Stimulated activated CD4-positive, alpha-beta T cell treated with anti-CD3 and anti-CD28 coated beads, Interleukin-4, amount 100 ng/mL, for 4 hours (primary cell): ENCODE measurements at places on chromosomes 16 and 17.

- DNase-seq, result peak; percentile 10
These were observed 86.8 kb downstream of the USP32 start for GRCh38 chr17:60305141-60305540.

- DNase-seq, result no peak
These were observed 99.9 kb upstream of the LHX1 start for GRCh38 chr17:36837195-36837938.

DNA sequence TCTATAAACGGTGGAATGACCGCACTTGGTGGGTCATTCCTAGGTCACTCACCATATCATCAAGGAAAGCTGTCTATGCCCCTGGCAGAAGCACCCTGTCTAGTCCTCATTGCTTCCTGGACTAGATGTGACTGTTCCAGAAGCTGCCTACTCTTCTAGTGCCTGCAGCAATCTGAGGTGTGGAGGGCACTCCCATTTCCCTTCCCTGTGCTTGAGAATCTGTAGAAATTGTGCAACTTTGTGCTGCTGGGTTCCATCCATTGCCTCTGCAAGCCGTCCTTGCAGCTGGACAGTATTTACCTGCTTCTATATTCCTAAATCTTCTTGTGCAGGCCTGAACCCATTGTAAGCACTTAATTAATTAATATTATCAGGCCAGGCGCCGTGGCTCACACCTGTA, 52.1 kb downstream of the CACNG3 start:
- no peak for DNase-seq

DNA sequence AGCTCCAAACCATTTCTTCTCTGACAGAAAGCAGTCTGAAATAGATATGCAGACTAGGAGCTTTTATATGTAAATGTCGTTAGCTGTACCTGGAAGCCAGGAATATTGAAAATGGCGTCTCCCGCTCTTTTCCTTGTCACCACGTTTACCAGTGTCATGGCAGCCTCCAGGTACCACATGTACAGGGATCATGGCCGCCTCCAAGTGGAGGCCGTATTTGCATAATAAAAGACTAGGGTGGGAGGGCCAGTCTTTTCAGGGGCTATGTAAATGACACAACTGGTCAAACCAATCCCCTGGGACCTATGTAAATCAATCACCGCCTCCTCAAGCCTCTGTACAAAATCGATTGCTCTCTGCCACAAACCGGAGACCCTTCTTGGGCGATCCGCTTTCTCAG, 54.3 kb downstream of the MYOCD start:
- DNase-seq, result no peak

DNA sequence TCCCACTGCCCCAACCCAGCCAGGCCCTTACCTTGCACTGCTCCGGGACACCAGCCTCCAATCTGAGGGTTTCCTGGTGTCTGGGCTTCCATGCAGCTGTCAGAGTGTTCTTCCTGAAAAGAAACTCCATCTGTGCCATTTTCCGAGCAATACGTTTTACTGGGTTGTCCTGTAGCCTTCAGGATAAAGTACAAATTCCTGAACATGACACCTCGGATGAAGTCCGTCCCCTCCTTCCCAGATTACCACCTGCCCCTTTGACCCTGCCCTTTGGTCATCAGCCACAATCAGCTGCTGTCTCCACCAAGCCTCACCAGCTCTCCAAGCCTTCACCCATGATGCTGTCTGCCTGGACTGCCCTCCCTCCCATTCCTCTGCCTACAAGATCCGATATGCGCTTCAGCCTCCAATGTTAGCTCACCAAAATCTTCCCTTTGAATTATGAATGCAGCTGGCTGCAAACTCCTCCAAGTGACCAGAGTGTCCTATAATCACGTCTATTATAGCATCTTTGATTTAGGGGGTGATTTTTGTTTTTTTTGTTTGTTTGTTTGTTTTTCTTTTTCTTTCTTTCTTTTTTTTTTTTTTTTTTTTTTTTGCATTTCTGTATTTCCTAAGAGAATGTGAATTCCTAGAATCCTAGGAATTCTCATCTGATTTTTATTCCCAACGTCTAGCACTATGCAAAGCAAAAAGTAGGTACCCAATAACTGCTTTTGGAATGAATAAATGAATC, 60.6 kb upstream of the KIFC3 start:
- DNase-seq, result no peak

DNA sequence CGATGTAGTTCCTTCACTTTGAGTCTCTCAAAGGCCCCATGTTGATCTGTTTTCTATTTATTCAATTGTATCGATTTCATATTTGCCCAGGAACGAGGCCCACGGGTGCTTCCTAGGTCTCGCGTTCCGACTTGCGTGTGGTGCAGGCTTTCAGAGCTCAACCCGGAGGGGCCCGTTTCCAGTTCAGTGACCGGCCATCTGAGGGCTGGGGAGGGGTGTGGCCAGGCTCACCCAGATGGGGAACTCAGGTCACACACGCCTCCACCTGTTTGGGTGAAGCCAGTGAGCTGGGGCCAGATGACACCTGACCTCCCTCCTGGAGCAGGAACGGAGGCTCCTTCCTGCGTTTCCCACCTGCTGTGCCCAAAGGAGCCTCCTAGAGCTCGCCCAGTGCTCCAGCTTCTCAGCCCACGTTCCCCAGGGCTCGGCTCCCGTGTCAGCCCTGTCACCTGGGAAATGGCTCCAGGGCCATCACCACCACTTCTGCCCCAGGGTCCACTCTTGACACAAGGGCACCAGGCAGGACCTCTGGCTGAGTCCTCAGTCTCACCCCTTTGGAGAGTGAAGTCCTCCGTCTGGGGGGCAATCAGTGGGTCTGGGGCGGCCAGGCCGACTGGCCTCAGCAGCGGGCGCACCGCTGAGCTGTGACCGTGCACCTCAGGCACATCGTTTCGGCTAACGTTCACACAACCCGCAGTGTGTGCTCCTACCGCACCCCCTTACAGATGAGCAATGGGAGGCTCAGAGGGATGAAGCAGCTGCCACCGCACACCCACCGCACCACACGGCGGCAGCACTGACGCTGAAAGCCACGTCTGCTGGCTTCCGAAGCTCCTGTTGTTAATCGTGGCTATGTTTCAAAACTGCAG, 18.0 kb downstream of the FOXF1 start:
- no peak for DNase-seq

- DNase-seq, result no peak
These were observed 73.9 kb upstream of the TANC2 start for GRCh38 chr17:62892061-62892675.

GRCh38 chr16:69277413-69277812, 33.7 kb upstream of the VPS4A start:
- DNase-seq, result no peak

DNA sequence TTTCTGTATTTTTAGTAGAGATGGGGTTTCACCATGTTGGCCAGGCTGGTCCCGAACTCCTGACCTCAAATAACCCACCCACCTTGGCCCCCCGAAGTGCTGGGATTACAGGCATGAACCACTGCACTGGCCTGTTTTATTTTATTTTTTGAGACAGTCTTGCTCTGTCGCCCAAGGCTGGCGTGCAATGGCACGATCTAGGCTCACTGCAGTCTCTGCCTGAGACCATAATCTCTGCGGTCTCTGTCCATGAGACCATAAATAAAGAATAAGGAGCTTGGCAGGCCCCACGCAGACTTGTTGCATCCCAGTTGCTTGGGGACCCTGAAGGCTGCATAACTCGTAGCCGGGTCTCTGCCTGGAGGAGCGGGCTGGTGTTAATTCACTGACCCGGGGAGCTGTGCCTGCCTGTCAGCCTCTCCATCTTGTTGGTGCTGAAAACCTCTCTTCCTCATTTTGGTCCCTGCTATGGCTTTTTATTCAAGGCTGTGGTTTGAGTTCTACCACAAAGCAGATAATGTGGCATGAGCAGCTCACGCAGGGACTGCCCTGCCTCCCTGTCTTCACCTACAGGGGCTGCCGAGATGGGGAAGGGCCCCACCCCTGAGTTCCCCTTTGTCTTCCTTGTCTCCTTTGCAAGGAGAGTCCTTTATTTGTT, 82.1 kb downstream of the MSI2 start:
- no peak for DNase-seq

- DNase-seq, result no peak
These were observed 11.7 kb upstream of the COX10 start for GRCh38 chr17:14057591-14057990.

GRCh38 chr17:76833034-76833644, 35.1 kb upstream of the MGAT5B start:
- no peak for DNase-seq

- DNase-seq, result no peak
These were observed 3.6 kb upstream of the HIC1 start for GRCh38 chr17:2051061-2051932.

- no peak for DNase-seq
These were observed 35.3 kb downstream of the NTN1 start for GRCh38 chr17:9056566-9056965.

DNA sequence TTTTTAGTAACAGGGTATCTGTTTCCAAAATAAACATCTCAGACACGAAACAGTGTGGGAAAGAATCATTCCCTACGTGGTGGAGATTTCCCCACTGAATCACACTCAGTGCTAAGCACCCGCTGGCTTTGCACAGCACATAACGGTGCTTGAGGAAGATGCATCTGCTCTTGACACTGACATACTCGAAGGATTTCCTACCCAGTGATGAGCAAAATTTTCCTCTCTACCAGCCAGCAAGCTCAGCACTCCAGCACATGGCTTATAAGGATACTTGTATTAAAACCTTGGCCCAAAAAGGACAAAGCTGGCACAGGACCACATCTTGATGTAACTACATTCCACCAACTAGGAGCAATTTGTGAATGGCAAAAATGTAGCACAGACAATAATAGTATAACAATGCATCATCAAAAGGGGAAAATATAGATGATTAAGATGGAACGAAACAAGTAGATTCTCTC, 59.0 kb downstream of the ANKFY1 start:
- no peak for DNase-seq

DNA sequence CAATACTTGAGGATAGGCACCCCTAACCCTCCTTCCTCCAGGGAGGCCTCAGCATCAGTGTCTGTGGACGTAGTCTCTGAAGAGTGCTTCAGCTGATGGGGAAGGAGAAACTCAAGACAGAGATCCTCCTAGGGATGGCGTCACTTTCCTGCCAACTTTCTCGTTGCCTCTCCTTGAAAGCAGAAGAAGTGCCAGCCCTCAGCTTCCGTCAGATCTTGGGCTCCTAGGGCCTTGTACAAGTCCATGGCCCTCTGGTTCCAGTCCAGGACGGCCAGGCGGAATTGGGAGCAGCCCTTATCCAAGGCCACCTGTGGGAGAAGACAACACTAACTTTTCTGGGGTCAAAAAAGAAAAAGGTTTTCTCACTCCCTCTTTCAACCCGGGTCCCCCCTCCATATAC, 1.3 kb downstream of the SAT2 start:
- no peak for DNase-seq

DNA sequence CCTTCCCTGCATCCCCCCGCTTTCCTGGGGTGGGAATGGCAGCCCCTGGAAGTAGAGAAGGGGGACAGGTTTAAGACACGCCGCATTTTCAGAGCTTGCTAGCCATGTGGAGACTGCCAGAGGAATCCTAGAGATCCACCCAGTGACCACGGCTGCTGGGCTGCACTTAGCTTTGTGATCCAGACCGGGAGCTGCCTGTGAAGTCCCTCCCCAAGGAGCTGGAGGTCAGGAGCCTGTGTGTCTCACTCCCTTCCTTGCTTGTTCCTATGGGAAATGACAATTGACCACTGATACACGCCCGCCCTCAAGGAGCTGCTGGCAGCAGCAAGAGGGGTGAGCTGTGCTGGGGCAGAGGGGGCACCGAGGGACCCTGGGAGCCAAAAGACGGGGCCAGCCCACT, 73.7 kb downstream of the SREBF1 start:
- DNase-seq, result no peak

DNA sequence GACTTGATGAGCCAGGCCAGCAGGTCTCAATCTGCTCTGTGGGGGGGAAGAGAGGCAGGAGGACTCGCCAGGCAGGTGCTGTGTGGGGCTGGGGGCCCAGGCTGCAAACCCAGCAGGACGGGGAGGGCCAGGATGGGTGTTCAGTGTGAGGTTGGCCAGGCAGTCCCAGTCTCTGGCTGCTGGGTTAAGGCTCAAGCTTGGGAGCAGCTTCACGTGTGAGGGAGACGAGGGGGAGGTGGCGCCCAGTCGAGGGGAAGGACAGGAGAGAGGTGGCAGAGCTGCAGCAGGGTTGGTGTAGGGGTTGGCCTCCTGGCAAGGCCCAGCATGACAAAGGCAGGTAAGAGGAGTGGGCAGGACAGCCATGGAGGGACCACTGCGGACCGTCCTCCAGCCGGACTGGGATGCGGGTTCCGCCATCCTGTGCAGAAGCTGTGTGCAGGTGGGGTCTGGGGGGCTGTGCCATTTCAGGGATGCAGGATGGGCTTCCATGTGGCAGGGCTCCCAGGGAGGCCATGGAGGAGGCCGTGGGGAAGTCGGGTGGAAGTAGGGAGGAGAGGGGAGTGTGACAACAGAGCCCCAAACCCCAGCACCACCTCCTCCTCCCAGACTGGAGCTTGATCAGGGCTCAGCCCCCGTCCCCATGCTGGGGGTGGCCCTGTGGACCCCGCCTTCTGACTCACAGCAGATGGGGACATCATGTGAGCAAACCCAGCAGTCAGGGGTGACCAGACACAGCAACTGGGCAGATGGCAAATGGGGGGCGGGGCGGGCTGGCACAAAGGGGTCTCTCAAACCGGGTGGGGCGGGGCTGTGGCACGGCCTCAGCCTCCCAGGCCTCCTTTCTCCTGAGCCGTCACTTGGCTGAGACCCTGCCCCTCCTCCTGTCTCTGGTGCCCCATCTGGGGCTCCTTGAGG, 2.8 kb downstream of the ADGRG1 start:
- DNase-seq, result no peak

DNA sequence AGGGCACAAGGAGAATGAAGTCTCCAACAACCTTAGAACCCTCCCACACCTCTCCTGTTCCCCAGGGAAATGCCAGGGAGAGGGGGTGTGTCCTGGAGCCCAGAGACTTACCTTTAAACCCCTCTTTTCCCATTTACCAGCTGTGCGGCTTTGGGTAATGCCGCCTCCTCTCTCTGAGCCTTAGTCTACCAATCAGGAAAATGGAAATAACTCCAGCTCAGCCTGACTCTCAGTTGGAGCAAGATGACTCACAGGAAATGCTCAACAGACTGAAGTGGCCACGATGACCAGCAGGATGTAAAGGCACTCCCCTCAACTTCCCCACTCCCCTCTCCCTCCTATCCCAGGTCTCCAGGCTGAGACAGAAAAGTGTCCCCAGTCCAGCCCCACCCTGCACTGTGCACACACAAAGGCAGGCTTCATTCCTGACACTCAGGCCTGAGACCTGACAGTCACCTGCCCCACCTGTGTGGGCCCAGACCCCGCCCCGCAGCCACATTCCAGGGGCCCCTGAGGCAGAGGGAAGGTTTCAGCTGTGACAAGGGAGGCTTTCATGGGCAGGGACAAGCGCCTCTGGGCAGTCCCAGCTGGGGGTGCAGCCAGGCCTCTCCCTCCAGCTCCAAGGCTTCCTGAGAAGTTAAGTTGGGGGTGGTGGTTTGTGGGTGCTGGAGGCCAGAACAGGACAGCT, 3.0 kb upstream of the KRT15 start:
- DNase-seq, result no peak

GRCh38 chr16:28110479-28110878, 47.0 kb upstream of the GSG1L start:
- DNase-seq, result no peak
